ENCODE measurements at places on chromosomes 3 and 15.

- DNase-seq = no peak
These were observed 223.2 kb upstream of the THBS1 start for GRCh38 chr15:39357480-39358268.

- DNase-seq = no peak
These were observed 40.0 kb downstream of the ADAMTS9 start for GRCh38 chr3:64647825-64648224.

DNA sequence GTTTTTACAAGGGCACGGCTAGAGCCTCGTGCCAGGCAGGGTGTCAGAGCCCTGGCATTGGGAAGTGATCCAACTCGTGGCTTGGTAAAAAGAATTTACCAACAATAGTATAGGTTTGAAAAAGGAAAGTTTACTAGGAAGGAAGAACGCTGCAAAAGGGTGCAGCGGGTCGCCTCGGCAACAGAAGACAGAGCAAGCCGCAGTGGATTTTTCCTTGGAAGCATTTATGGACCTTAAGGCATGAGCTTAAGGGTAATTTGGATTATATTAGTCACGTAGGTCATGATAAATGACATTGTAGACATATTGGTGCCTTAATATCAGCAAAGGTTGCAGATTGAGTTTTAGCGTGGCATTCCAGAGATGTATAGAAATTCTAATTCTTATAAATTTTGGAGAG is 163.4 kb upstream of the PPP2R3A start:
- DNase-seq = no peak

DNA sequence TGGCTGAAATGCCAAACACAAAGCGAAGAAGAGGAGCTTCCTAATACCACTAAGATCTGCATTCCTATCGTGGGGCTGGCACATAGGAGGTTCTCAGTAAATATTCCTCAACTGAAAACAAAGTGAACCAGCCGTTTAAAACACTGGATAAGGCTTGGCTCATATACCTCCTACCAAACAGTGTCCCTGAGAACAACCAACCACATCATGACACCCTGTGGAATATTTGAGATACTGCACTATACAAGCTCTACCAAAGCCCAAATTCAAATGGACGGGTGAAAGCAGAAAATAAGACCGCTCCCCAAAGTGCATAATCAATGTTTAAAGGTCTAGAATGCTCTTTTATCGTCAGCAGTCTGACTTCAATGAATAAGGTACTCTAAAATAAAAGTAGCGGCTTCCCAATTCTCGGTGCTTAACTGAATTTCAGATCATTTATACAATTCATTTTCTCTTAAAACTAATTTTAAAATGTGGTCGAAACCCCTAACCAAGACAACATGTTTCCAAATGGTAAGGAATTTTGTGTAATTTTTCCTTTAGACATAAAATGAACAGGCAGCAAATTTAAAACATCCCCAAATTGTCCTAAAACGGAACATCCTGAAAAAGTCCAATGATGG is 425.8 kb downstream of the ERC2 start:
- no peak for DNase-seq

DNA sequence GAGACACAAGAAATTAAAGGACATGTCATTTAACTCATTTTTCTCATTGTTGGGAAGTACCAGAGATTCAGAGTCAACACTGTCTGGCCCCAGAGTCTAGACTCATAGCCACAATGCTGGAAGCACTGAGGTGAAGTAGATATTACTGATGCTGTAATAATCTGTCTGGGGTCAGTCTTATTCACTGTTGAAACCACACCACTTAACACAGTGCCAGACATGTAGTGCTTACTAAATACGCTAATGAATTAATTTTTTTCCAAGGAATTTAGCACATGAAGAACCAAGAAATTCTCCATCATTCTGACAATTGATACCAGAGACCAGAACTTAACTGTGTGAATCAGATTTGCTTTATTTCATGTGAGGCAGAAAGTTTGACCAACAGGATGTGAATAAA is 150.8 kb upstream of the STAC start:
- no peak for DNase-seq

- DNase-seq = no peak
These were observed 16.8 kb downstream of the BCL2L10 start for GRCh38 chr15:52095597-52096262.

DNA sequence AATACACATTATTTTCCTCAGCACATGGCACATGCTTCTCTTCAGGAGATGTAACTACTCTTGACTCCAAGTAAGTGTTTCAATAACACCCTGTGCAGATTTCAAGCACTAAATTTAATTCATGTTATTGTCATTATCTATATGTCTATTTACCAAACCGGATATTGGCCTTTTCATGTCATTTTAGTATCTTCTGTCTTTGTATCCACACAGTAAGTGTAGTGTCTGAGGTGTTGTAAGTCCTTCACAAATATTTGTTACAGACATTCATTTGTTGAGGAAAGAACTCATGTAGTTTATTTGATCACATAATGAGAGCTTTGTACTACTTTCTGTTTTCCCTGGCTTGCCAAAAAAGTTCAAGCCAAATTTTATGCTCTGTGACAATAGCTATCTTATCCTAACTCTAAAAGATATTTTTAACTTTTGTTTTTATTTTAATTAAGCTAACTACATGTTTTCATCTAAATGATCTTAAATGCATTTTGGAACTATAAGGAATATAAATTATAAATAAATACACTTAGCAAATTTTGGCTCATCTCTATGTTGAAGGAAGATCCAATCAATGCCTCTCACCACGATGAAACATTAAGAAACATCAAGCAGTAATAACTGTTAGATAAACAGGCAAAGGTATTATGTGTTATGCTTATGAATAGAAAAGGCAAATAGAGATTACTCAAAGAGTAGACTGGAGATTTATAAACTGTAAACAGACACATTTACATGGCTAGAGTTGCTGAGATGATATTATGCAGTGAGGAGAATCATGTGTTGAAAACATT is 48.3 kb downstream of the SPTSSB start:
- DNase-seq = no peak

DNA sequence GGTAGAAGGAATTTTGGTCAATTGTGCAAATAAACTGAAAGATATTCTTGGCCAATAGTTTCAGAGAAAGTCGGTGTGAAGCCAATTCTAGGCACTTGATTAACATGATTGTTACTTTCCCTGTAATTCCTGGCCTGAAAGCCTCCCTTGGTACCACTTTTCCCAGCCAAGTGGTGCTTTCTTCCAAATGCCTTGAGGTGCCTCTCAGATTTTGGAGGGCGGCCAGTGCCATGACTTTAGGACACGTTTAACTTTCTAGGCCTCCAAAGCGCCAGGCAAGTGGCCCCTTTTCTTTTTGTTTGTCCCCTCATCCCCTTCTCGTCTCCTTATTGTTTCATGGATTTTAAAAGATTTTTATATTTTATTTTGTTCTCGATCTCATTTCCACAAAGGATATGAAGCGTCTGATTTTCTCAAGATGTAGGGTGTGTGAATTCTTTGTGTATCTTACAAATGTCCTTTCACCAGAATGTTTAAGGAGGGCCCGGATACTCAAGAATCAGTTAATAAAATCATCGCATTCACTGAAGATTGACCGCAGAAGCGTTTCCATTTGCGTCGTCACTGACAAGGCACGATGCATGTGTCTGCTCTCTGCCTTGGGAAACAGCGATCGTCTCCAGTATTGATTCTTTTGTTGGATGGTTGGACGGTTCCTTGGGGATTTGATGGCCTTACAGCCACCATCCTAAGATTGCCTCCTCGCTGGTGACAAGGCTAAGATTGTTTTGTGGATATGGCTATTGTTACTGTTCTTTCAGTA is 87.8 kb downstream of the ASB7 start:
- no peak for DNase-seq

DNA sequence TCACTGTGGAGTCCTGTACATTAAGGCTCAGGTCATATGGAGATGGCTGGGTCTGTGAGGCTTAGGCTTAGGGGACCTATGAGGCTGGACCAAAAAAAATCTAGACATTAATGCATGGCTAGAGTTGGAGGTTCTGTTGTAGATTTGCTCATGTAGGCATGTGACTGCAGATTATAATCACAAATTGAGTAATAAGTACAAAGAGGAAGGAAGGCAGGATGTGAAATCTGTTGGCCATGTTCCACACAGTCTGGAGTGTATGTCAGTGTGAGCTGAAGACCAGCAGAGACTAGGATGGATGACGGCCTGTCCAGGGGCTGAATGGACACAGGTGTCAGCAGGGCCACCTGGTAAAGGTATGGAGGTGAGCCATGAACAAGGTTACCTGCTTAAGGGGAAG is at the start of gene ST3GAL6:
ST3GAL6 (plus strand) TSS at position 265 of the 400 bp plus-strand sequence. CDS start 5,101 bp downstream, outside the sequence.
- DNase-seq = no peak

DNA sequence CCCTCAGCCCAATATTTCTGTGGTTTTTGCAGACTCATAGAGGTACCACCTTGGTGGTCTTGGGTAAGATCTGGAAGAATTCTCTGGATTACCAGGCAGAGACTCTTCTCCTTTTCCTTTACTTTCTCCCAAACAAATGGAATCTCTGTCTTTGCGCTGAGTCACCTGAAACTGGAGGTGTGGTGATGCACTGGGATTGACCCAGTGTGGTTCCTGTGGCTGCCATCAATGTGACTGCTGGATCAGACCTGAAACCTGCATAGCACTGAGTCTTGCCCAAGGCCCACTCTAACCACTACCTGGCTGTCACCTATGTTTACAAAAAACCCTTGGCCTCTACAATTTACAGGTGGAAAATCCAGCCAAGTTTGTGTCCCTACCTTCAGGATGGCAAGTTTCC is 295.3 kb downstream of the RBMS3 start:
- DNase-seq = no peak

GRCh38 chr3:61985020-61985419 is 388.3 kb downstream of the FEZF2 start:
- no peak for DNase-seq

GRCh38 chr3:129950318-129951046 is 24.0 kb upstream of the TRH start:
- DNase-seq = no peak

DNA sequence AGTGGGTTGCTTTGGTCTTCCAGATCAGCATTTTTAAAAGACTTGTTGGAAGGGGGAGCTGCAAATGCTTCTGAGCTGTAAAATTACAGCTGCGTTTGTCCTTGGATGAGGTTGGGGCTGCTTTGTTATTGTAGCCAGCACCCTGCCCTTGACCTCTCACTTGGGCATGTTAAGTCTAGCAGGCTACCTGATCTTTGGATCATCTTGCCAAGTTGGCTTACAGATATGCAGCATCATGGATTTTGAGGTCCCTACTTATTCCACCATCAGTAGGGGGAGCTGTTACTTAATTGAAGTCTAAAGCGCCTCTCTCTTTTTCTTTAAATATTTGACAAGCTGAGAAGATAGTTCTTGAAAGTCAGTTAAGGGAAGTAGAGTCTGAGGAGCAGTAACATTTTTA is 793.0 kb downstream of the MCTP2 start:
- no peak for DNase-seq

DNA sequence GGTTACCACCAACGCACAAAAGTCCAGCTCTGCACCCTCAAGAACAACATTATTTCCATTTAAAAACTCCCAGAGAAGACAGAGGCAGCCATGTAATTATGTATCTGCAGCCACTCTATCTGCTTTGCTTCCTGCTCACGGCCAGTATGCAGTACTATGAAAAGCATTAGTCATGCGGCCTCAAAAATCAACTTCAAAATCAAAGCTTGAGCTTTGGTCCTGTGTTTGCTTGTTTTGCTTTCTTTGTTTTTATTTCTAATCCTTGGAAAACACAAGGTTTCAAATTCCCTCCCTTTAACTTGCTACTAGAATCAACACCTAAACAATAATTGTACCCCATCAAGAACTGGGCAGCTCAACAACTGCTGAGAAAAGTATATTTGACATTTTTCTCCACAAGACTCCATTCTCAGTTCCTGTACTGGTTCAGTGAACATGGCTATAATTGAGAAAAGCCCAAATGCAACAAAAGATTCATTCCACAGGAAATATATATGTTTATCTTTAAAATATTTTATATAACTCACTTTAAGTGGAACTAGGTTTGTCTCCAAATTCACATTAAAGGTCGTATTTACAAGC is 37.6 kb downstream of the GBE1 start:
- DNase-seq = no peak

DNA sequence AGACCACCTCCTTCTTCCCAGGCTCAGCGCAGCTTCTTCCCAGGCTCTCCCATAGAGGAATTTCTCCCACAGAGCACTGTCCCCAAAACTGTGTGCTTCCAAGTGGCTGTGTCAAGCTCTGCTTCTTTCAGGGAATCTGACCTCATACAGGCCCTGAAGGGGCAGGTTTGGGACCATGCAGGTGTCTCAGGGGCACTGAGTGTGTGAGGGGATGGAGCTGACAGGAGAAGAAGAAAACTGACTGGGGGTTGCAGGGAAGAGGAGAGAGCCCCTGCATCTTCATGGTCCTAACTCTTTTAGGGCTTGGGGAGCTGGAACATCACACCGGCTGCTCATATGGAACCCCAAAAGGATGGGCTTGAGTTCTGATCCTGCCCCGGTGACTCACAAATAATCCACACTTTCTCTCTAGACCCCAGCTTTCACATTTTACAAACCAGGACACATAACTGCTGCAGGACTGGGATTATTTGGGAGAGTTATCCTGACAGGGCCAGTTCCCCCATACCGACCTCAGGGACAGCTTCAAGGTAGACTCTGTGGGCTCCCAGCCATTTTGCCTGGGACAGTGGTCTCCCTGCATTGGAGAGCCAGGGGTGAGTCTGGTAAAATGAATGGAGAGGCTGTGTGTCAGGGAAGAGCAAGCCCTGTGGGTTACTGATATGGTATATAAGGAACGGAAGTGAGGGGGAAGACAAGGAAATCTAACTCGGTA is 316.1 kb downstream of the TLE3 start:
- DNase-seq = no peak

DNA sequence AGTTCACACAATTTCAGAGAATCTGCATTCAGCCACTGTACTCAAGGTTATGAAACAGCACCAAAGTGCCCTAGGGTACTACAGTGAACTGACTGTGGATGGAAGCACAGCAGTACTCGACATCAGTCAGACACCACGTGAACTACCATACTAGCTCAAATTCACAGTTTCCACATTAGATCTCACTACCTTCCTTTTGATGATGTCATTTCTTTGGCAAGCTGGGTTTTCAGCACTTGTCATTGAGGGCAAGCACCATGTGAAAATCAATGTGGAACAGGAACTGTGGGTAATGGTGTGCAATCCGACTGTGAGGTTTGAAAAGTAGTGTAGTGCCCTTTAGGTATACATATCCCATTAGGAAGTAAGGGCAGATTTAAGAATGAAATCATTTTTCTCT is 110.5 kb upstream of the BFSP2 start:
- DNase-seq = no peak

Data from stimulated activated CD8-positive, alpha-beta memory T cell treated with anti-CD3 and anti-CD28 coated beads, Interleukin-4, amount 100 ng/mL, for 4 hours (primary cell).